ENCODE measurements at places on chromosomes 13 and 19.

DNA sequence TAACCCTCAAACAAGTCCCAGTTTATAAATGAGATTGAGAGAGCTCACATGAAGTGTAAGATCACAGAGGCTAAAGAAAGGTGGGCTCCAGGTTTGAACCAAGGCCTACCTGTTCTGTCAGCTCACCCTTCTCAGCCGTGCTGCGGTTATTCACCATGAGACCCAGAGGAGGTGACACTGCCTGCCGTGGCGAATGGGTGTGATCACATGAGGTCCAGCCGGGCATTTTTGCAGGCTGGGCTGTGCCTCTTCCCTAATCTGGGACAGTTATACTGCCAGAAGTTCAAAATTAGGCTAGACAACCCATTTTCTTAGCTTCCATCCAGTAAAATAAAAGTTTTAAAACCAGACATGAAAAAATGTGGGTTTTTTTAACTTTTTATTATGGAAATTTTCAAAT is 146.8 kb downstream of the FOXO1 start:
- DNase-seq = no peak

GRCh38 chr19:46610851-46611770 is 10.0 kb downstream of the CALM3 start:
- DNase-seq = no peak

DNA sequence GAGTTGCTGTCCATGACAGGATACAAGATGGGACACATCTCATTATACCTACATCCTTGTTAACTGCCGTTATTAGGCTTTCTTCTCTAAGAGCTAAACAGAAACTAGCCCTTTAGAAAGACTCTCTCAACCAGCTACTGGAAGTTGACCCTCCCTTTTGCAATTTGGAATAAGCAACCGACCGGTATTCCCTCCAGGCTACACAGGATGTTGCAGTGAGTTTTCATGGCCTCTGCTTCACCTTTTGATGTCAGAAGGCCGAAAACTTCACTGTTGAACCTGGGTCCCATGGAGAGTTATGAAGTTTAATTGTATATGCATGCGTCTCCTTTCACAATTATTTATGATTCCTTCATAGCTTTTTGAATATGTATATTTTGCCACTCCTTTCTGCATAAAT is 1042.5 kb upstream of the SPRY2 start:
- DNase-seq = no peak

DNA sequence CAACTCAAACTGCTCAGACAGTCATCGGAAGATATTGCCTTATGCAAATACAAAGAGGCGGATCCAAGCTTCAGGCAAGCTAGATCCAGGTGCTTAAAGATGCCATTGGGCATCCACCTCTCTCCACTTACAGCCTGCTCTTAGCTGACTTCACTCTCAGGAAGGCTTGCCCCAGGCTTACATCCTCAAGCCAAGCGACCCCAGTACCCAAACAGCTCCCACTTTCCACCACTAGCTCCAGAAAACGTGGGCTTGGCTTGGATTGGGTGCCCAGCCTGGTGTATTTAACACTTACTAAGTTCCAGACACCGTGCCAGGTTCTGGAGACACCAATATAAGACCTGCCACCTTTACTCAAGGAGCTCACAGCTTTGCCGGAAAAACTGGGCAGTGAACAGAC is 142.1 kb upstream of the VSTM2B start:
- DNase-seq = no peak

- DNase-seq = no peak
These were observed 5.9 kb downstream of the ADGRE2 start for GRCh38 chr19:14772467-14772866.

Measured in COR-L47 (cell line).